ENCODE measurements at places on chromosomes 5 and 9.

DNA sequence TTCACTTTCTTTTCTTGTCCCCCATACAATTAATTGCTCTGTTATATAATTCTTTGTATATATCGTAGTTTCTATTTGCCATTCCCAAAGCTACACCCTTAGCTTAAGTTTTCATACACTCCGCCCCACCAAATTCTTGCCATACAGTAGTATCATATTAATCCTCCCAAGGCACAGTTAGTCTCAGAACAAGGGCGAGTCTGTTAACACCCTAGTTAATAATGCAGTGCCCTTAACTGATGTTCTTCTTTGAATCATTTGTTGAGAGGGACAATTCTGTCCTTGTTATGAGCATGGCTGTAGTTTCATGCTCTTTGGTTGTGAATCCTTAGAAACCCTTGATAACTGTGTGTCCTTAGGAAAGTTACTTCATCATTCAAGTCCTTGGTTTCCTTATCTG lies 206.2 kb downstream of the CFAP90 start:
- DNase-seq = no peak

- DNase-seq = no peak
Observed at GRCh38 chr5:57538341-57538955, 55.8 kb upstream of the ACTBL2 start.

DNA sequence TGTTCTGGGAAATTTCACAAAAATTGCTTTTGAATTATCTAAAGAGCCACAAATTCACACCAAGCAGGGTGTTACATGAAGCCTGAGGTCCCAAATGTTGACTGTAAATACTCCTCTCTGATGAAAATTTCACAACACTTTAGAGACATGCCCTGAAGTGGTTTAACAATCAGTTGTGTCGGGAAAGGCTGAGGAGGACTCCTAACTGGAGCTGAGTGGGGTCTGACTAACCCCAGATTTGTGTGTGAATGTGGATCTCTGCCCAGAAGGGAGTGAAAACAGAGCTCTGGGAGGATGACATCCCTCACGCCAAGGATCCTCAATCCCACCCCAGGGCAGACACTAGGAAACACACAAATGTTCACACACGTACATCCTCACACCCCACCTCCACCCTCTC lies 31.1 kb upstream of the GRXCR2 start:
- DNase-seq = no peak

DNA sequence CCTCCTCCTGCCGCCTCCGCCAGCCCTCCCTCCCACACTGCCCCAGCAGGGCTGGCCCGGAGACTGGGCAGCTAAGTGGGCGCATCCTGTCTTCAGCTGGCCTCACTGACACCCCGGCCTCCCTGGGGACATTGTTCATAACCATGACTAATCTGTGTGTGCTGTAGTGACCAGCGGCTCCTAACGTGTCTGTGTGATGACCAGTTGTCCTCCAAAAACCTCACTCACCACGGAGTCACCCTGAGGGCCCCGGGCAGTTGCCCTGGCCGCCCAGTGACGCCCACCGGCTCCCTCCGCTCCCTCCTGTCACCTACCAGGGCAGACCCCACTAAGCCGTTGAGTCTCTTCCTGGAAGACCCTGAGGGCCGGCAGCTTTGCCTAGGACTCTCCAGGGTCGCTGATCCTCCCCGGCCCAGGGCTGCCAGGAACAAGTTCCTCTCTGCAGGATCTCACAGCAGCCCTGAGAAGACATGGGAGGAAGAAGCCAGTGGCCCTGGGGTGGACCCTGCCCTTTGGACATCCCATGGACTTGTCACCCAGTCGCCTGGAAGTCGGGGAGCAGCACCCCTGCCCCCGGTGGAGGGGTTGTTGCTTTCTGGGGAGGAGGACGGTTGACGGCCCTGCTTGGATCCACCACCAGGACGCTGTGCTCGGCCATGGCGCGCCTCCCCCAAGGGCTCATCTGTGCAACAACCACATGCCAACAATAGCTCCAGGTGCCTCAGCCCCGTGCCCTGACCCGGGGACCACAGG lies 110.2 kb upstream of the LMX1B start:
- DNase-seq = no peak

GRCh38 chr5:160354666-160355065 lies 15.8 kb downstream of the C1QTNF2 start:
- DNase-seq = no peak

- no peak for DNase-seq
Observed at GRCh38 chr9:20694248-20694647, 10.2 kb downstream of the FOCAD start.

DNA sequence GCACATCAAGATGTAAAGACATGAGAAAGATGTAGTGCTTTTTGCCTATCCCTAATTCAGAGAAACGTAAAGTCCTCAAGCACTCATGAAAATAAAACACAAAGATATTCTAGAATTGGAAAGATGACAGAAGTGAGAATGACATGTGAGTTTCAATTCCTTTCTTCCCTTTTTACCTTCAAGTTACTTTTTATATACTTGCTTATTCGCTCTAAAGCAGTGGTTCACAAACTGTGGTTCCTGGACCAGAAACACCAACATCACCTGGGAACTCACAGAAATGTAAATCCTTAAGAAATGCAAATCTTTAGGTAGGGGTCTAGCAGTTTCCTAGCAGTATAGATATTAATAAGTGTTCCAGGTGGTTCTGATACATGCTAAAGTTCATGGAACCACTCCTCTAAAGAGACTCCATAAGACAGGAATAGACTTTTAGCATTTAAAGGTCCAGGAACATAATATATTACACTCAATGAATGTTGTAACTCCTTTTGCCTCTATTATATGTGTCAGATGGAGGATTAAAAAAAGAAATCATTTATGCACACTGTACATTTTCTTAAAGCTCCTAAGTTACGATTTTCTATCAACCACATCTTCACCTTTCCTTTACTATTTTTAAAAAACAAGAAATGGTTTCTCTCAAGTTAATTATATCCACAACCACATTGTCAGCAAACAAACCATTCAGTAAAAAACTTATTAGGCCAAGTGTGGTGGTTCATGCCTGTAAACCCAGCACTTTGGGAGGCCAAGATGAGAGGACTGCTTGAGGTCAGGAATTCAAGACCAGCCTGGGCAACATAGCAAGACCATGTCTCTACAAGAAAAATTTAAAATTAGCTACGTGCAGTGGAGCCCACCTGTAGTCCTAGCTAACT lies 39.9 kb downstream of the ERP44 start:
- no peak for DNase-seq

GRCh38 chr9:73009649-73010288 lies 56.9 kb upstream of the ALDH1A1 start:
- no peak for DNase-seq

GRCh38 chr5:96087939-96088338 lies 126.3 kb upstream of the ELL2 start:
- no peak for DNase-seq
